ENCODE measurements at places on chromosomes 7 and 10. TPM values are rescaled to one million over a fixed set of nuclear protein-coding genes. Genes with fewer than 3 reads are reported as not detected.

The SEMA4G gene
- total RNA-seq: 3.0 TPM

The MALSU1 gene
- 84.1 TPM for total RNA-seq

The CABCOCO1 gene
- 0.26 TPM for total RNA-seq

The SYCE1 gene
- 0.07 TPM for total RNA-seq

The SLC26A3 gene
- not detected for total RNA-seq

The CADPS2 gene
- 18.3 TPM for total RNA-seq

The FOXI2 gene
- not detected for total RNA-seq

The STOX1 gene
- total RNA-seq: 0.13 TPM

The PAX4 gene
- not detected for total RNA-seq

The MPLKIP gene
- 15.3 TPM for total RNA-seq

The BAG3 gene
- total RNA-seq: 19.3 TPM

The FKBP6 gene
- total RNA-seq: not detected

The SEMA3A gene
- total RNA-seq: 52.1 TPM

The CH25H gene
- total RNA-seq: 0.20 TPM

The CFAP46 gene
- 0.20 TPM for total RNA-seq

The RABGEF1 gene
- 49.4 TPM for total RNA-seq

The PRSS2 gene
- total RNA-seq: not detected

All from smooth muscle cell of the pulmonary artery (primary cell).